Calu3 (cell line): ENCODE measurements at places on chromosomes 2 and 18.

- DNase-seq, result no peak
Observed at GRCh38 chr2:102801098-102801718, 39.4 kb downstream of the TMEM182 start.

DNA sequence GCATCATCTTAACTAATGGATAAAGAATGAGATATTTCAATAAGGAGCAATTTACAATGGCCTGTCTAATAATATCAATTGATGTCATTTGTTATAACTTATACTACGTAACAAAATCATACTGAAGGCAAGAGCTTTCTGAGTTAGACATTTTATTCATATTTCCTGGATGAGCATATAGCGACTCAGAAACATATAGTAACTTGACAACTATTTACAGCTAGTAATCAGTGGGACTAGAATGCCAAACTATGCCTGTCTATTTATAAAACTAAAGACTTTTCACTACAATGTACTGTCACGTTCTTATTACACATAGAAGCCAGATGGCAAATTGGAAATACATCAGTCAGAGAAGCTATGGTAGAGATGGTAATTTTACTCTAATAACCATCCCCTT, 766.2 kb upstream of the TMEFF2 start:
- no peak for DNase-seq

DNA sequence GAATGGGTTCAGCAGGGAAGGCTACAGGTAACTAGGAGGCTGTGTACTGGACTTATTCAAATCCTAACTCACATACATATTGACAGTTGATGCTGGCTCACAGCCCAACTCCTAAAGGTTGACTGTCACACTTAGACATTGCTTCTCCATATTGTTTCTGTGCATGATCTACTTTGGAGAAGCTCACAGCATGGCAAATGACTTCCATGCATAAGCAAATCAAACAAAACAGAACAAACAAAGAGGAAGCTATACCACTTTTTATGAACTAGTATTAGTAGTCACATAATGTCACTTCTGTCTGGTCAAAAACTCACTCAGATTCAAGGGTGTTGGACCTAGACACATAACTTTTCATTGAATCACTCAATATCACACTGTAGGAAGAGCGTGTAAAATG, 43.8 kb upstream of the CDH19 start:
- no peak for DNase-seq

GRCh38 chr2:71786291-71787107, 333.1 kb downstream of the DYSF start:
- no peak for DNase-seq

GRCh38 chr2:159462201-159462785, 154.1 kb downstream of the BAZ2B start:
- no peak for DNase-seq

DNA sequence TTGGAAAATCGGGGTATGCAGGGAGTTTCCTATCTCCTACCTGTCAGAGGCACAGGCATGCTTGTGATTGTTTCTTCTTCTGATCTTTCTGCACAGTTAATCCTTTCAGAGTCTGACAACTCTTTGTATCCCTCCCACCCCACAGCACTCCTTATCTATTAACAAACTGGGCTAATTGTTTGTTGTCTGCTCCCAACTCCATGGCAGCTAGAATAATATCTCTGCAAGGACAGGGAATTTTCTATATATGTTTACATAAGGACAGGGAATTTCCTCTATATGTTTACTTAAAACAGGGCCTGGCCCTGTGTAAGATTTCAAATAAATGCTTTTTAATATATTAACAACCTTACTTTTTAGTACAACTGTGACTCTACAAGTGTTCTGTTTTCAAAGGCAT, 36.0 kb upstream of the VRK2 start:
- no peak for DNase-seq

GRCh38 chr2:168744844-168745243, 57.6 kb upstream of the NOSTRIN start:
- DNase-seq, result no peak

DNA sequence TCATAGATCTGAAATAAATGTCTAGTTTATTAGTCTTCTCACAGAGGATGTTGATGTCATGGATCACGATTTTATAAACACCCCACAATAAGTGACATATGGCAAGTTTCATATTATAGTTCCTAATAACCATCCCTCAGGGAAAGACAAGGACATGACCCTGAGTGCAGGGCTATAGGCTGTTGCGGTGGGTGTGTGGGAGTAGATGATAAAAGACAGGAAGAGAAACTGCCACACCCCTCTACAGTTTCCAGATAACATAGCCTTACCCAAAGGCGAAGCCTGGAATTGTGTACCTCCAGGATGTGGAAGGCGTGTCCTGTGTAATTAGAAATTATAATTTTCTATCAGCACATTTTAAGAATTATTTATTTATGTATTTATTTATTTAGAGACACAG, 2.4 kb upstream of the NEDD4L start:
- DNase-seq, result no peak

GRCh38 chr2:43370705-43371104, 144.3 kb upstream of the ZFP36L2 start:
- DNase-seq, result no peak

DNA sequence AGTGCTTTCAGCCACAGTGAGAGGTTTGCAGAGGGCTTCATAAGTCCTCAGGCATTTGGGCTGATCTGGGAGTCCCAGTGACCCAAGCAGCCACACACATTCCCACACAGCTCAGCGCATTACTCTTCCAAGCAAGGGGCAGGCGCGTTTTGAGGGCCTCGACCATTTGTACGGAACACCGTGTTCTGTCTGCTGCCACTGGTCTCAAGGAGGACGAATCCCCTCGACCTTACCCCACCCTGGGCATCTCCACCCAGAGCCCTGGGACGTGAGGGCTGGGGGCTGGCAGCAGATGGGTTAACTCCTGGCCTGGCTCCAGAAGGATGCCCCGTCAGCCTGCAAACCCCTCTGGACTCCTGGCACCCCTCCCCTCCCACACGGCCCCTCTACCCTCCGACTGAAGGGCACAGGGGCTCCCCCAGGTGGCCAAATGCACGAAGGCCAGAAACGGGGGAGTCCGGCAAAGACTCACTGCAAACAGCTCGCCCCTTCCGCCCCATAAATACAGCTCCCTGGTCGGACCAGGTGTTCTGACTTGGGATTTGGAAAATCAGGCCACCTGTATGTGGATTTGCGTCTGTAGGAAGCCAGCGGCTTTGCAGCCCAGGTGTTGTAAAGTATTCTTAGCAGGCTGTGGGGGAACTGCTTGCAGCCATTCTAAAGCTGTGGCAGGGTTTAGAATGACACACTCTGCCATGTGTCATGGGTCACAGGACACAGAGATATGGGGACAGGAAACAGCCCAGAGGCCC, 33.6 kb upstream of the PTMA start:
- peak; percentile 87 for DNase-seq

- peak; percentile 25 for DNase-seq
Observed at GRCh38 chr2:157257312-157258252, at the start of gene GALNT5. Gene GALNT5 (plus strand): TSS chr2:157257705. CDS start chr2:157258083, 378 bp downstream.

DNA sequence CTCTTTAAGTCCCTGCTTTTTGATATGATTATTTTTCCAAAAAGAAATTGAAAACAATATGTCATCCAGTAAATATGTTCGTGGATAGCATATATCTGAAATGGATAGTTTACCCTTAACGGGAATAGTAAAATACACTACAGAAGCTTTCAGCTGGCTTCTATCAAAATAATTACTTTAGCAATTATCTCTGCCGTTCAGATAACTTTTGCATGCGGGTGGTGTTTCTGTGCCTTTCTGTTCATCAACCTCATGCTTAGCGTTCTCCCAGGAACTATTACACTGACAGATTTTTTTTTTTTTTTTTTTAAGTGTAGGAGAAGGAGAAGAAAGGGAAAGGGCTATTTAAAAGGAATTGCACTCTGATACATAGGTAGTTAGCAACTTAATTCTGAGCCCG, 53.6 kb downstream of the TSHZ1 start:
- no peak for DNase-seq

DNA sequence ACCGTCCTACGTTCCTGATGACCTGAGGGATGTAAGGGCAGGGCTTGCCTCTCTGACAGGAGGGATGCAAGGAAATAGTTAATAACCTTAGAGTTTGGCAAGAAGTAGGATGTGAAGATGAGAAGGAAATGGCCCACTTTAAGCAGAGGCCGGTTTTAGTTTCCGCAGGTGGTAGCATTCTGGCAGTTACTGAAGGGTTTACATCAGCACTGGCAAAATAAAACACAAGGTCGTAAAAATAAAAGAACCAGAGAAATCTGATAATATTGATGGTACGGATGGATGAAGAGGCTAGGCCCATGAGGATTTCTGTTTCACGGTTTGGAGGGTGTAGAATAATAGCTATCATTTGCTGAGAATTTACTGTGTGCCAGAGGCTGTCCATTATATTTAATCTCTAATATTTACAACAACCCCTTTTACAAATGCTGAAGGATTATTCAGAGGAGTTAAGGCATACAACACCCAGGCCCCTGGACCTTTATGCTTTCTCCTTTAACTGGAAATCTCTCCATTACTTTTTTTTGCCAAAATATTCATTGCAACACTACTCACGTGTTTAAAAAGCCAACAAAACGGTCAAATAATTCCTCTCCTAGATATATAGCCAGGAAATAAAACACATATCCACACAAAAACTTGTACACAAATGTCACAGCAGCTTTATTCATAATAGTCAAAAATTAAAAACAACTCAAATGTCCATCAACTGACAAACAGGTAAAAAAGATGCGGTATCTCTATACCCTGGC, 28.5 kb downstream of the DAPL1 start:
- no peak for DNase-seq

GRCh38 chr2:69769272-69769671, 27.3 kb downstream of the ANXA4 start:
- no peak for DNase-seq

GRCh38 chr2:180938451-180938850, 42.0 kb upstream of the UBE2E3 start:
- DNase-seq, result no peak

DNA sequence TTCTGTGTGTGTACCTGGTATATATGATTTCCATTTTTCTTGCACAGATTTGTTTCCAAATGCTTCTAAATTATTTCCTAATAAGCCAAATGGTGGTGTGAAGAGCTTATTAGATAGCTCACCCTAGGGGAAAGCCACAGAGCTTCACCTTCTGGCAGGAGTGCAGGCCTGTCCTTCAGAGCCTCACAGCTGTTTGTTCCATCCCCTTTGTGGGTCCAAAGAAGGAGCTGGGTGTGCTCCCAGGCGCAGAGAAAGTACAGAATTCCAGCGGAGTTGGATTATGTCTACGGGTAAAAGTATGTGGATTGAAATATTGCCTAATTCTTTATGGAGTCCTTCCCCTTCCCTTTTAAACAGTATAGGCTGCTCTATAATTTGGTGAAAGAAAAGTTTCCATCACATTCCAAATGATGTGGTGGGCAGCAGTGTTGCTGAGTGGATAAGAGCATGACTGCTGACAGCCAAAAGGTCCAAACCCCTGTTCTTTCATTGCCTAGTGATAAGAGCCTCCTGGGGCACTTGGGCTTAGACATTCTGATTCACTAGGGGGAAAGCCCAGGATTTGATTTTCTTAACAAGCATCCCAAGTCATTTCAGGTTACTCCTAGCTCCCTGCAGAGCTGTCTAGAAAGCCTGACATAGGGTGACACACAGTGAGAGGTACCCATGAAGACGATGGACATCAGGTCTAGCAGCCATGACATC, 86.6 kb downstream of the WDSUB1 start:
- no peak for DNase-seq

GRCh38 chr18:56919190-56919589, 227.7 kb upstream of the BOD1L2 start:
- DNase-seq, result no peak

DNA sequence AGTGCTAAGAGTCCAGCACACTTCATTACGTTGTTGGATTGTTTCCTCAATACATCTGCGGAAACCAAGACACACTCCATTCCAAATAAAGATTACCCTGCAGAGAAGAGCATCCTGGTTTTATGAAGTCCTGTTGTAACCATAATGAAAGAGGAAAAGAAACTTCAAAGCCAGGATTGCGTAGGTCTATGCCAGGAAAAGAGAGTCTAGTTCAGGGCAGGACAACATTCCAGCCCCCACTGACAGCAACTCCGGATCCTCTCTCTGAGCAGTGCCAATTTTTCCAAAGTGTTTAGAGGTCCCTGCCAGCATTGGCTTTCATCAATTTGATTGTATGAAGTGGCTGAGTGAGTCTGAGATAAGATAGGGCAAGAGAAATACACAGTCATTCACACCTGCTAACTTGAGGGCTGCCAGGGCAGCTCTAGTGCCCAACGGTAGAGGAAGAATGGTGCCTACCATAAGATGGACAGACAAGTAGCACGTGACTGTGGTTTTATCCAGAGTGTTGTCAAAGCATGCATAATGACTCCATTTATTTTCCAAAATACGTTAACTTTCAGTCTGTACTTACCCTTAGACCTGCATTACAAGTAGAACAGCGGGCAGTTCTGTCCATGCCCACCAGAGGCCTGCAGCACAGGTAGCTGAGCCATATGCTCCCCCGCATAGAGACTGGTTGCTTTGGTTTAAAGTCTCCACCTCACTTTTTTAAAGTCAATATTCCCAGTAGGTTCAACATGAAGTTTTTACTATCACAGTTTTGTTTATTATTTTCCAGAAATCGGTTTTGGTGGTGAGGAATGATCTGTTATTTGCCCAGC, 23.7 kb downstream of the PIEZO2 start:
- no peak for DNase-seq

DNA sequence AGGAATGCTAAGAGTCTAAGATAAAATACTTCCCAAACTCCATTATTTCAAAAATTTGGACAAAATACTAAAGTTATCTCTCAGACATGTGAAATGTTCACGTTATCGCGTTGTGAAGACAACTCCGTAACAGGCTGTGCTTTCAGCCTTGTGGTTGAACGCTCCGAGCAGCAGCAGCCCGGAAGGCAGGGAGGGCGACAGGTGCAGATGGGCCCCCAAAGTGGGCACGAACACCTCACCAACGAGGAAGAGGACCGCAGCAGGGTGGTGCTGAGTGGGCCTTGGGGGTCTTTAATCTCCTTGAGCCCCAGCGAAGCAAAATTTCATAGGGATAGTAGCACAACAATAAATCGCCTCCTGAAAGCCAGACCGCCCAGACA, 1.0 kb upstream of the FAM110C start:
- DNase-seq, result no peak

- DNase-seq, result no peak
Observed at GRCh38 chr2:51812138-51812866, 780.4 kb upstream of the NRXN1 start.

GRCh38 chr2:141499123-141499522, 631.7 kb downstream of the LRP1B start:
- no peak for DNase-seq

GRCh38 chr18:58418361-58418760, 210.5 kb downstream of the ALPK2 start:
- DNase-seq, result no peak

- DNase-seq, result no peak
Observed at GRCh38 chr18:77403969-77404535, 154.4 kb downstream of the GALR1 start.

GRCh38 chr18:50298443-50299284, 11.2 kb upstream of the CXXC1 start:
- DNase-seq, result no peak

DNA sequence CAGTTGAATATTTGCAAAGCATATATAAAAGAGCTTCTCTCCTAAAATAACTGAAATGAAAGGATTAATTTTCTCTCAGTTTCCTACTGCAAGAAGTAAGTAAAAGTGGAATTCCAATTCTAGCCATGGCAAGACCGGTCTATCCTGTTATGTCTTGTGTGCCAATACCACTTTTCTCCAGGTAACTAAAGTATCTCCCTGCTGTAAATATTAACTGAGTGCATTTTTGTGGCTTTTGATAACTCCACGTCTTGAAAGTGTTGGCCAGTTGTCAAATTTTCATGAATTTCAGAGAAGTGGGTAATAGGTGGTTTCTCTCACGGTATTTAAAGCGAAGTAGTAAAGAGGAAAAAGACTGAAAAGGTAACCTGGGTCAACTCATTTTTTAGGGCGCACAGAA, 225.9 kb downstream of the NEDD4L start:
- peak; percentile 70 for DNase-seq

- DNase-seq, result no peak
Observed at GRCh38 chr2:39786761-39787522, 7.9 kb upstream of the THUMPD2 start.
